ENCODE measurements at places on chromosomes 5 and 9.
A peak's percentile ranks its signal among the peaks of the same experiment; 100 is the strongest.

DNA sequence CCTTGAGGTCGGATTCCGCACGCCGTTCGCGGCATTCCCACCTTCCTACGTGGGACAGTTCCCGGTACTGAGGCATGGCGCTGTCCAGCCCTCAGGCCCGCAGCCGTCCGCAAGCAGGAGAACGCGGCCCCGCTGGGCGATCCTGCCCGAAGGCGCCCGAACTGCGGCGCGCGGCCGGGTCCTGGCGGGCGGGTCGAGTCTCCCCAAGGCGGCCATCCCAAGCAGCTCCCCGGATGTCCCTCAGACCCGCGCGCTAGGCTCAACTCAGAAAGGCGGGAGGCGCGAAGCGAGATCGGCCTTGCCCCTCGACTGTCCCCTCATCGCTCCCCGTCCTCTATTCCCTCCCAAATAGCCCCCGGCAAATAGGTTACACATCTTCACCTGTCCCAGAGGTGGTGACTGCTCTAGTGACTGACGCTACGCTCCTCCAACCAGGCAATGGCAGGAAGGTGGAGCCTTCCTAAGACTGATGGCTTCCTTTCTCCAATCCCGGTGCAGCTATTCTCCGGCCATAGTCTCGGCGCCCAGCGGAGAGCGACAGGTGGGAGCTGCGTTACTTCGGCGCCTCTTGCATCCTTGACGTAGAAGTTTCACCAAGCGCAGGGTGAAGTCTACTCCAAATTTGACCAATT, 787 bp upstream of the ANKHD1 start:
- peak; percentile 99 for DNase-seq

GRCh38 chr9:16203729-16204573, 651.1 kb downstream of the CCDC171 start:
- no peak for DNase-seq

GRCh38 chr5:61407706-61408270, 75.7 kb downstream of the ZSWIM6 start:
- no peak for DNase-seq

- DNase-seq = no peak
Measured at GRCh38 chr5:34460496-34460895, 195.6 kb upstream of the RAI14 start.

- DNase-seq = no peak
Measured at GRCh38 chr5:16899171-16899570, 36.9 kb downstream of the MYO10 start.

DNA sequence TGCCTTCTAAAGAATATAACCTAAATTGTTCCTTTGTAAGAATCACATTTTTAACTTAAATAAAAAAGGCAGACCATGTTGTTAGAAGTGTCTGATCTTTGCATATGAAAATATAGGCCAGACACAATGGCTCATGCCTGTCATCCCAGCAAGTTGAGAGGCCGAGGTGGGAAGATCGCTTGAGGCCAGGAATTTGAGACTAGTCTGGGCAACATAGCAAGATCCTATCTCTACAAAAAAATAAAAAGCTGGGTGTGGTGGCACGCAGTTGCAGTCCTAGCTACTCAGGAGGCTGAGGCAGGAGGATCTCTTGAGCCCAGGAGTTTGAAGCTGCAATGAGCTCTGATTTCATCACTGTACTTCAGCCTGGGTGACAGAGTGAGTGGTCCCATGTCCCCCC, 37.3 kb downstream of the TRIO start:
- no peak for DNase-seq

DNA sequence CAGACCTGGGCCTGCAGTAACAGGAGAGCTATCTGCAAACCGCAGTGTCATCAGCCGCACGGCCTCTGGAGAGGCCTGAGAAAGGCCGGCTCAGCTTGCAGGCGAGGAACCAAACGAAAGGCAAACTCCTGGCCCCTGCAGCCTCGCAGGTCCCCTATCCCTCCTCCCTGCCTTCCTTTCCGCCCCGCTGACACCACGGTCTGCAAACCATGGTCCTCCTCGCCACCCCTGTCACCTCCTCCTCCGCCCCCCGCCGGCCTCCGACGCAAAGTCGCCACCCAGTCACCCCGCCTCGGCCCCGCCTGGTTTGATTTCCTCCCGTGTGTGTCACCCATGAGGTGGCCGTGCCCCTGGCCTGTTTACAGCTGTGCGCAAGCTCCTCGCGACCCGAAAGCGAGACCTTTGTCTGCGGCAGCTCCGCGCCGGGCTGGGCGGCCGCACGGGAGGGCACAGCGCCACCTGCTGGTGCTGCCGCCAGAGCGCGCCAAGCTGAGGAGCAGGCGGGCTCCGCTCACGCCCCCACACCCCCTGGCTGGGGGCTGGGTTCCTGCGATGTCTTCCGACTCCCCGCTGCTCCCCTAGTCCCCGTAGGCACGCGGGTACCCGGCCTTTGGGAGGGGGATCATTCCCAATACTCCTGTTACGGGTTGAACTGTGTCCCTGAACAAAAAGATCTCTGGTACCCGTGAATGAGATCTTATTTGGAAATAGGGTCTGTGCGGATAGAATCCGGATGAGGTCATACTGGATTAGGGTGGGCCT, 19.4 kb downstream of the GBGT1 start:
- peak; percentile 86 for DNase-seq

DNA sequence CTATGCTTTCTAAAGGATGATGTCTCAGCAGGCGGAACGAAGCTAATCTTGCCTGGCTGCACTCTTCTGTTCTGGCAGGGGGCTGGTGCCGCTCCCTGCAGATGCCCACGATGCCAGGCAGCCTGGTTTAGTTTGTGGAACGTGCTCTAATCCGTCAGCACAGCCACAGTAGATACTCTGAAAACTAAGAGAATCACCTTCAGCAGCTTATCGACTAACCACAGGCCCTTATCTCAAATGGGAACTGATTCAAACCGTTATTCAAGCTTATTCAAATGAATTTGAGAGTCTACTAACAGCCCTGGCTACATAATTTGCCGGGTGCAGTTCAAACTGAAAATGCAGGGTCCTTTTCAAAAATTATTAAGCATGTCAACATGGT, 246.6 kb upstream of the ANKRD55 start:
- no peak for DNase-seq

DNA sequence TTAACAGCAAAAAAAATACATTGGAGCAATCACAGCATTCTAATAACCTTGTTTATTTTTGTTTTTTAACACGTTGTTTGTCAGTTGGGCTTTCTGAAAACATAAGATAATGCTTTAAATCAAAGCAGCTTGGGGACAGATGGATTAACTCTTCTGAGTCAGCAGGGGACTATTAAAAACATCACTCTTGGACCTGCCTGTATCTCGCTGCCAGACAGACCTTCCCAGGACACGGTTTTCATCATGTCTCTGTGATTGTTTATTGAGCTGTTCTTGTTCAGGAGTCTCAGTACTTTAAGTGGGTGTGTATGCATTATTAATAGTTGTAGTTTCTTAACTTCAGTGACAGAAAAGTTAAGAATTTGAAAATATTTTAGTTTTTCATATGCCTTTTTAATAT, 173.2 kb downstream of the SH3GL2 start:
- DNase-seq = no peak

DNA sequence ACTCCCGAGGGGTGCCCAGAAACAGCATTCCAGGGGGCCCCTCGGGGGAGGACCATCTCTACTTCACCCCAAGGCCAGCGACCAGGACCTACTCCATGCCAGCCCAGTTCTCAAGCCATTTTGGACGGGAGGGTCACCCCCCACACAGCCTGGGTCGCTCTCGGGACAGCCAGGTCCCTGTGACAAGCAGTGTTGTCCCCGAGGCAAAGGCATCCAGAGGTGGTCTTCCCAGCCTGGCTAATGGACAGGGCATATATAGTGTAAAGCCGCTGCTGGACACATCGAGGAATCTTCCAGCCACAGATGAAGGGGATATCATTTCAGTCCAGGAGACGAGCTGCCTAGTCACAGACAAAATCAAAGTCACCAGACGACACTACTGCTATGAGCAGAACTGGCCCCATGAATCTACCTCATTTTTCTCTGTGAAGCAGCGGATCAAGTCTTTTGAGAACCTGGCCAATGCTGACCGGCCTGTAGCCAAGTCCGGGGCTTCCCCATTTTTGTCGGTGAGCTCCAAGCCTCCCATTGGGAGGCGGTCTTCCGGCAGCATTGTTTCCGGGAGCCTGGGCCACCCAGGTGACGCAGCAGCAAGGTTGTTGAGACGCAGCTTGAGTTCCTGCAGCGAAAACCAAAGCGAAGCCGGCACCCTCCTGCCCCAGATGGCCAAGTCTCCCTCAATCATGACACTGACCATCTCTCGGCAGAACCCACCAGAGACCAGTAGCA, 83.9 kb downstream of the GOLPH3 start:
- DNase-seq = no peak

- no peak for DNase-seq
Measured at GRCh38 chr9:107284636-107285035, 1.6 kb downstream of the RAD23B start.

Measured in SW480 (cell line).